Activated naive CD4-positive, alpha-beta T cell (primary cell): ENCODE measurements at places on chromosomes 6 and 20.

DNA sequence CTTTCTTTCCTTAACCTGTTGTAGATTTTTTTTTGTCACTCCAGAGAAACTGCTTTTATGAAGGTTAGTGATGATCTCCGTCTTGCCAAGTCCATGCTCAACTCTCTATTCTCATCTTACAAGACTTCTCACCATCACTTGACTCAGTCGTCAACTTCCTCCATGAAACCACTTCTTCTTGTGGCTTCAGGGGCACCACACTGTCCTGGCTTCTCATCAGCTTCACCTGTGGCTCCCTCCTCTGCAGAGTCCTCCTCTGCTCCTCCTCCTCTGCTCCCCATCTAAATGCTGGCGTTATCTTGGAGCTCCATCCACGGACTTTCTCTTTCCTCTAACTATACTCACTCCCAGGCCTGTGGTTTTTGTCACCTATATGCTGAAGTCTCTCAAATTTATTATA, 187.5 kb downstream of the BACH2 start:
- no peak for DNase-seq

DNA sequence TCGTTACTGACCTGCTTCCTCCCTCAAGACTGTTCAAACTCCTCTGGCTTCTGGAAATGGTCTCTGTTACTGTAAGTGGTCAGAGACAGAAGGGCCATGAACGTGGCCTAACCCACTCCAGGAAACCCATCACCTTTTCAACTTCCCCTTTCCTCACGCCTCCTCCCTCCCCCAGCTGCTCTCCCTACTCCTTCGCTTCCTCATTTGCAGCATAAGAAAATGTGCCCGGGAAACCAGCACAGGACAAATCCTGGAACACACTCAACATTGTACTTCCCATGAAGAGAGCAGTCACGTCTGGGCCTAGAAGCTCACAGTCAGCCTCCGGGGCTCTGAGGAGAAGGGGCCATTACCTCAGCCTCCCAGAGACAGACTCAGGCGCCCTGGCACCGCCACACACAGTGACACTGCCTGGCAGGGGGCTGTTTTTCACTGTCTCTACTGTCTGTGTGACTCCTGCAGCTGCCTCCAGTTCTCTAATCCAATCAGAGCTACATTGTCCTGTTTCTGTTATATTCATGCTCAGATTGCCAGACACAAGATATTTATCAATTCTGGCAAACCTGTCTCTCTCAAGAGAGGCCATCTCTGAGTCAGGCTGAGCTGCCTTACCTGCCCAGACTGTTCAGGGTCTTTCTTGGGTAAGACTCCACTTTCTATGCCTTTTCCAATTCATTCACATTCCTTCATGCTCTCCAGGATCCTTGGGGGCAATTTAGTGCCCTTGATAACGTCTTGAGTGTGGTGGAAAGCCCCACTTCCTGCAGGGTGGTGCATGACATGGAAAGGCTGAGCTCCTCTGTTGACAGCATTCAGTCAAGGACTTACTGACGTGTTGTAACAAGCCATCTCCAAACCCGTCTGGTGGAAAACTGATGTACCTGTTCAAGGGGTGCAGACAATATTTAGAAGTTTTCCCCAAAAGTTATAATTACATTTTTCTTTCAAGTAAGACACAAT, 242.2 kb downstream of the HIVEP2 start:
- DNase-seq = no peak

- DNase-seq = no peak
Observed at GRCh38 chr6:162728197-162728596, 423 bp downstream of the PACRG start.

- no peak for DNase-seq
Observed at GRCh38 chr20:50729901-50730764, 1.2 kb upstream of the PARD6B start.

GRCh38 chr6:138246650-138247440, 28.6 kb upstream of the PBOV1 start:
- no peak for DNase-seq

DNA sequence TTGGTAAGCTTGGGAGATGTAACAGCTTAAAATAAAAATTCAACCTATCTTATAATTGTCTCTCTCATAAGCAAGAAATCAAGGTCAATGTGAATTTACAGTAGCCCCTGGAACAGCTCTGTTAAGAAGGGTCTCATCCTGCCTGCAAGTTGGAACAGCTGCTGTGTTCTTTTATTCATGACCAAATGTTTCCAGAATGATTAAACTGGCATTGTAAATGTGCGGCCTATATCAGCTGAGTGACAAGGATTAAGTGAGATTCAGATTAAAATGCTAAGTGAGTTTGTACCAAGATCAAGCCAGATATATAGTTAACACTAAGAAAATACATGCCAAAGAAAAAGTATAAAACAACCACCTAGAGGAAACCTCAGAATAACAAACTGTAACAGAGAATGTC, 45.3 kb upstream of the NRSN1 start:
- no peak for DNase-seq

DNA sequence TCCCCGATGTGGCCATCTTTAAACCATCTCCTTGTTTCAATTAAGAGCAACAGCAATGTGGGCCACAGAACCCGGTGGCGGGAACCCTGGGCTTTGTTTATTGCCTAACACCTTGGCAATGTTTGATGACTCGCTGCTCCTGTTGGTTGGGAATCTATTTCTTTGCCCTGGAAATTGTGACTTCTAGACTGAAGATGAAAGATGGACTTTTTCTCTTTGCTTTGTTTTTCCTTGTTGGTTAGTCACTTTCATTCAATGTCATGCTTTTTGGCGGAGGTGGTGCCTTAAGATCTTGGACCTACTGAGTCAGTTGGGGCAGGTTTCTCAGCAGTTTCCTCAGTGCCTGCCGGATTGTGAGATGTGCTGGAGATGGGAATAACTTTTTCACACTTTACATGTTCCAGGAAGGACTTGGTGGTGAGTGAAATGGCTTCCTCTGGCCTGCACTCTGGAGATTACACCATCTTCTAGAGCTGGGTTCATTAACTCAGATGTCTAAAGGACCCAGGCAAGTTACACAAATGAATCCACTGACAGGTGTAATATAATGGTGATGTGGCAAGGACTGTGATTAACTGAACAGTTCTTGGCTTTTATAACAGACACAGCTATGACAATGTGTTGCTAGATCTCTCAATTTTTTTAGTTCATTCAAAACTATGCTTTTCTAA, 56.3 kb downstream of the TSHZ2 start:
- no peak for DNase-seq

DNA sequence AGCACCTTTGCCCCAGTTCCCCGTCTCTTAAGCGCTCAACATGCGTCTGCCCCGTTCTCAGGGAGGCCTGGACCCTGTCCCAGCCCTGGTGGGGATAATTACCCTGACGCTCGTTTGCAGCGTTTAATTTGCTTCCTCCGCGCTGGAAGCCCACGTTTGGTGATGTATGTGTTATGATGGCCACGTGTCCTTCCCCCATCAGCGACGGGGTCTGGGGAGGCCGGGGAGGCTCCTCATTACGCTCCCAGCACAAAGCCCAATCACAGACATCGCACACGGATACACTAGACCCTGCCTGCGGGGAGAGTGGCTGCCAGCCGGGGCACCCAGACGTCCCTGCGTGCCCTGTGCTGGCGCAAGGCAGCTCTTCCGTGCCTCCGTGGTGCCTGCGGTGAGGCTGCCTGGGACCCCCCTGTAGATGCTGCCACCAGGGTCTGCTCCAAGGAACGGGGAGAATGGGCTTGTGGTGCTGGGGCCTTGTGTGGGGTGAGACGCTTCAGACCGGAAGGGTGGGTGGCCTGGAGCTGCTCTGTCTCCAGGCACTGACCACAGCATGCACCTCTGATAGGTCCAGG, 10.2 kb upstream of the CHRNA4 start:
- DNase-seq = no peak

DNA sequence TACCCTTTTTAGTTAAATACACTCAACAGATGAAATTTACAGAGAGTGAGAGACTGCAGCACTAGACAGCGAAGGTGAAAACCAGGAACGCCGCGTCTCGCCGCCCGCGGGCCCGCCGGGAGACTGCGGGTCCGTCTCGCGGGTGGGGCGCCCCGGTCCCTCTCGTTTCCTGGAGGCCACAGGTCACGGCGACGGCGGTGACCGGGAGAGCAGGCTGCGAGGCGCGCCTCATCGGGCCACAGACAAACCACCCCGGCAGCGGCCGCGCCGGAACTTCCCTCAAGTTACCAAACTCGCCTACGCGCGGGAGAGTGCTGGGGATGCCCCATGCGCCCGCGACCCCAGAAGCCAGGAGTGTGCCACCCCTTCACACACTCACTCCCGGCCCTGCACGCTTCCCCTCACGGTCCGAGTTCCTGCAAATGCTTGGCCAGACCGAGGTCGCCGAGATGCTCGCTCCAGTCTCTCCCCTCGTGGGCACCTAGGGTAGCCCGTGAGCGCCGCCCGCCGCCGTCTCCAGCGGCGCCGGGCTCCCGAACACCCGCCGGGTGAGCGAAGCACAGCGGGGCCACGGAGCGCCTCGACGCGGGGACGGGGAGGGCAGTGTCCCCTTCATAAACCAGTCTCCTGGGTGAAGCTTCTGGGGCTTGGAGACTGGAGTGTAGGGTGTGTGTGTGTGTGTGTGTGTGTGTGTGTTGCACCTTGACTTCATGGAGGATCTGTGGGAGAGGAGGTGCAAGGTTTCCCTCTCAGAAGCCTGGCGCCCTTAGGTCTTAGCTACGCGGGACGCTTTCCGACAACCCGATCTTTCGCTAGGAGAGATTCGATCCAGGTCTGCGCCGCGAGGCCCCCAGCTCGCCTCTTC, 1.4 kb downstream of the BACH2 start:
- DNase-seq = peak; percentile 52

DNA sequence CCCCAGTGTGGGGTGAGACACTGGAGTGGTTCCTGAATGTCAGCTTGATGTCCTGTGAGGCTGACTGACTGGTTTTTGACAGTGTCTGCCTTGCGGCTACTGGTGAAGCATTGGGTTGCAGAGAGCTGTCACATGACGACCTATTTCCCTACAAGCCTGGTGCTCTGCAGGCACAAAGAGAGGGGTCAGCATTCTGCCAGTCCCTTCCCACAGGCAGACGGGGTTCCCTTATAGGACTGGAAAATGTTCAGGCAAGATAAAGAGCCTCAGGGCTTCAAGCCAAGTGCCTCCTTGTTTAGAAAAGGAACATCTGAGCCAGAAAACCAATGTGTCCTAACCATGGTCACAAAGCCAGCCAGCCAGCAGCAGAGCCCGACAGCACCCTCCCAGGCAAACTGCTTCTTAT, 11.0 kb downstream of the LY86 start:
- no peak for DNase-seq

GRCh38 chr6:14454473-14454775, 336.9 kb downstream of the CD83 start:
- DNase-seq = no peak

DNA sequence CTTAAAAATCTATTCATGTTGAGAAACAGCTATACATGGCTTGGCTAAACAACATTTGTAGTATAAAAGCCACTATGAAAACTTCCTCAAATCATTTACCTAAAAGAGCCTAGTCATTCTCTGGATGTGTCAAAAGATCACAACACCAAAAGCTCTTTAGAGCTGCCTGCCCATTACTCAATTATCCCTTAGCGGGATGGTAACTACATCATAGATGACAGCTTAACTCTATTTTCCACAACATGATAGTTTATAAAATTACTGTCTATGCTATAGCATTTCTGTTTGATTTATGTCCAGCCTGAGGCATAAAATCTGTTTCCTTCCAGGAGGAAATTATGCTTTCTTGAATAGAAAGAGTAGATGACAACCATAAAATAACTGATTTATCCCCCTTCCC, 777.6 kb upstream of the HS3ST5 start:
- no peak for DNase-seq

DNA sequence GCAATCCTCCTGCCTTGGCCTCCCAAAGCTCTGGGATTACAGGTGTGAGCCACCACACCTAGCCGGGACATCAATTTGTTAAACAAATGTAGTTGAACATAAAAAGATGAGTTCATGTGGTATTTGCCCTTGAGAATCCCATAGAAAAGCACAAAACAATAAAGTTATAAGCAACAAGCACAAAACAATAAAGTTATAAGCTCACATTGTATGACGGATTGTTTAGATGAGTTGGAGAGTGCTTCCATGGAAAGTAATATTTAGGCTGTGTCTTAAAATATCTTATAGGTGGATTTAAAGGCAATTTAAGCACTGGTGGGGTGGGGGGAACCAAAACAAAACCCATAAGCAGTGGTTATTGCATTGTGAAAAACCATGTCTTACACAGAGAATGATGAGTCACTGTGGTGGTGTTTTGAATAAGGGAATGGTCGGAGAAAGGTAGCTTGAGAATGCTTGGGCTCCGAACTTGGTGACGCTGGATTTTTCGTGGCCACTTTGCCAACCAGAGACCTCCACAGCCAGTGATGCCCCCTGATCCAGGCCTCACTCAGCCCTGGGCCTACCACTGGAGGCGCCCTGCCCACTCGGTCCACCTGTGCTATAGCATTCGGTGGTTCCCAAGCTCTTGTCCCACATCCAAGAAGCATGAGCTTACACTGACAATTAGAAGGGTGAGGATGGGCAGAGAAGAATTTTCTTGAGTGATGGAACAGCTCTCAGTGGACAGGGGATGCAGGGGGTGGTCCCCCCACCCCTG, 256.0 kb downstream of the CDKAL1 start:
- DNase-seq = no peak

- DNase-seq = no peak
Observed at GRCh38 chr20:58286729-58287128, 22.8 kb upstream of the RAB22A start.

DNA sequence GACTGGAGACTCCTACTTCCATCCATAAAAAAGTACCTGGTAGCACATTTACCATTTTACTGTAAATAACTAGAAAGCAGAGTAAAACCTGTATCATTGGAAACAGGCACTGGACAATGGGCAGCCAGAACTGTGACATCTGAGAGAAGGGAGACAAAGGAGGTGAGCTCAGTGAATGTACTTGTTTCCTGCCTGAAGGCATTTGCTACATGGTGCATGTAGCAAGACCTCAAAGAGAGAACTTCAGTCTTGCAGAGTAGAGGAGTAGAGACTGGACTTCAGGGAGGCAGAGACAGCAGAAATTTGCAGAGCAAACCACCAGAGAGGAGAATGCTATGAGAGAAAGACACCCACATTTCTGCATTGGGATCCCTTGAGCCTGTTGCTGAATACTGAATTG, 171.0 kb upstream of the CCN2 start:
- no peak for DNase-seq

- DNase-seq = no peak
Observed at GRCh38 chr6:130997061-130997753, 65.8 kb downstream of the EPB41L2 start.

- DNase-seq = no peak
Observed at GRCh38 chr6:131317516-131317915, 182.2 kb downstream of the AKAP7 start.

DNA sequence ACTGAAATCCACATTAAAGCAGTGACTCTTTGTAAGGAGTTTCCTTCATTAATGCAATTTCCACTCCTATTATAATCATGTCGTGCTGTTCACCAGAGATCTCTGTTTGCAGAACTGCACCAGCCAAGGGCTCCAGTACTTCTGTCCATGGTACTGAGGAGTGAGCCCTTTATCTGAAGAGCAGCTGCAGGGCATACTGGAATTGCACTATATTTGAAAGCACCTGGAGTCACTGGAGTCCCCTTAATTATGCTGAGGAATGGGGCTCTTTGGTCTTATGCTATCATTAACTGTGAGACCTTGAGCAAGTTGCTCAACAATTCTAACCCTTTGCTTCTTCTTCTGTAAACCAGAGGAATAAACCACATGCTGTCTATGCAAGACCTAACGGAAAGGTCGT, 61.7 kb upstream of the NUP153 start:
- no peak for DNase-seq

- peak; percentile 7 for DNase-seq
Observed at GRCh38 chr20:63898882-63899558, 4.1 kb downstream of the DNAJC5 start.

GRCh38 chr6:148407372-148407771, 64.7 kb downstream of the SASH1 start:
- no peak for DNase-seq
